ENCODE measurements at places on chromosomes 16 and 17. TPM values are rescaled to one million over a fixed set of nuclear protein-coding genes. Genes with fewer than 3 reads are reported as not detected.

Gene NUTF2
- 125 TPM for polyA plus RNA-seq

Gene ZPBP2
- polyA plus RNA-seq: not detected

DNA sequence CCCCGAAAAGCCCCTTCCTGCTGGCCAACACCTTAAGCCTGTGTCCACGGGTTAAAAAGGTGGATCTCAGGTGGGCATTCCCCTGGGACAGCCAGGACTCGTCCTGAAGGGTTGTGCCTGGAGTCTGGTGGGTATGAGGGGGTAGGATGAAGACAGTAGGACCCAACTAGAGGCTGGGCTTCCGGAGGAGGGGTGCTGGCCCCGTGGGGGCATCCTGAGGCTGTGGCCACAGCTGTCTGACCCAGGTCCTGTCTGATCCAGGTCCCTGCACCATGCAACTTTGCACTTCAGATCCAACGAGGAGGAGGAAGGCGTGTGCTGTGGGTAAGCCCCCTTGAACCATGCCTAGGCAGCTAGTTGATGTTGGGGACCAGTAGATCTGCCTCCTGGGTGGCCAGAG is 37.6 kb upstream of the CPNE2 start:
- no peaks in the 10 kb centered on the region for H3K27me3 ChIP-seq
- H3K4me3 ChIP-seq: no peak overlapping the region
- H3K27ac ChIP-seq: no peak overlapping the region
- H3K36me3 ChIP-seq: peaks cover 18% of the 10 kb centered on the region
- H3K4me1 ChIP-seq: no peaks in the 10 kb centered on the region

- peak; percentile 92 for DNase-seq
- H3K4me3 ChIP-seq: peak within 1 kb of the TSS; percentile 96
- H3K36me3 ChIP-seq: peaks cover 30% of the 10 kb centered on the region
- H3K27me3 ChIP-seq: no peaks in the 10 kb centered on the region
Observed at GRCh38 chr17:8162233-8162996, at the start of gene VAMP2. Gene VAMP2 (minus strand): TSS chr17:8162948. CDS start chr17:8162879, 69 bp downstream.

DNA sequence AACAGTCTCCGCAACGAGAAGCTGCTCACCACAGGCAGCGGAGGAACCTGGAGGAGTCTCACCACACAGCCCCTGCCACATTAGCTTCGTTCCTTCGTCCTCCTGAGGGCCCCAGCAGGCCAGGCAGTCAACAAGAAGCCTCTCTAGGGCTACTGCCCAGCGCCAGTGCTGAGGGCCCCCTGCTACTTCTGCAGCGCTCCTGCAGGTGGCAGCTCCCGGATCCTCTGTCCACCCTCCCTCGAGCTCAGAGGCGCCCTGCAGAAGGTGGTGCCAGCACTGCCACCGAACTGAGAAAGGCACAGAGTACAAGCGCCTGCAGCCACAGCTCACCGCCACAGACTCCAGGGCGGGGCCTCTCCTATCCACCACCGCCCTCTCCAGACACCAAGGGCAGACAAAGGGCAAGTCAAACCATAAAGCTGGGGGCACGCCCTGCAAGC is 27.3 kb downstream of the KDM8 start:
- H3K36me3 ChIP-seq: peaks cover 50% of the 10 kb centered on the region
- no peak for DNase-seq
- no peak overlapping the region for H3K4me3 ChIP-seq
- H3K27me3 ChIP-seq: no peaks in the 10 kb centered on the region

Gene KRT15
- 0.21 TPM for polyA plus RNA-seq

Gene RBFOX1
- 60.4 TPM for polyA plus RNA-seq

Gene PIMREG
- polyA plus RNA-seq: 22.9 TPM

Gene HID1
- 7.3 TPM for polyA plus RNA-seq

Gene PTX4
- 0.34 TPM for polyA plus RNA-seq

GRCh38 chr17:83152227-83152744 is 72.9 kb downstream of the METRNL start:
- no peak overlapping the region for H3K4me3 ChIP-seq
- no peaks in the 10 kb centered on the region for H3K36me3 ChIP-seq
- DNase-seq: no peak
- peaks cover 53% of the 10 kb centered on the region for H3K4me1 ChIP-seq
